Right renal cortex interstitium (tissue), 3 donors: ENCODE measurements at places on chromosomes 3 and 15.

DNA sequence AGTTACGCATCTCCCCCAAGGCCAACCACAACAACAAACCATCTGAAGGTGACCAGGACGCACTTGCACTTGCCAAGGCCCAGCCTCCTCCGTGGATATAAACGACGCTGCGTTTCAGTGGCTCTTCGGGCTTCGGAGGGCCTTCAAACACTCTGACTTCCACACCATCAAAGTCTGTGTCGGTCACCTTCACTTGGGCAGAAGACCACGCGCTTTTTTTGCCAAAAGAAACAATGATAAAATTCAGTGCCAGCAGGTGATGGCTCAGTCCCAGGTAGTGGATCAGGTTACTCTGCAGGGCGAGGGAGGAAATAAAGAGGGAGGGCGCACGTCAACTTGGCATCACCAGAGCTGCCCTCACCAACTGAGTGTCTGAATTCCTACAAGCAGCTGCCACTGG lies 63.0 kb downstream of the NCEH1 start:
- DNase-seq: no peak

- no peak for DNase-seq
Observed at GRCh38 chr15:63860155-63860554, 26.4 kb upstream of the HERC1 start.

- no peak for DNase-seq
Observed at GRCh38 chr15:68373028-68373427, 58.9 kb downstream of the ITGA11 start.

DNA sequence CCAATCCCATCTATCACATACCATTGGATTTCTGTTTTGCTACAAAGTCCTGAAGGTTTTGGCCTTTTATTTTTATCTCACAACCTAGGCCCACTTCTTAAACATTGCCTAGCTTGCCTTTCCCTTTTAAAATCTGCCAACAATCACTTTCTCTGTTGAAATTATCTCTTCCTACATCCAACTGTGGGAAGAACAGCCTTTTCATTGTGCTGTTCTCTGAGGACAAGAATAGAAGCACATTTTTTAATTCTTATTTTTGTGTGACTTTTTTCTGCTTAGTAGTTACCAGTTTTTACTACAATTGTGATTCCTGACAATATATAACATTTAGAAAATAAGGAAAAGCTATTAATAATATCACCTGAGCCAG lies 159.2 kb downstream of the CNTN6 start:
- DNase-seq: no peak

DNA sequence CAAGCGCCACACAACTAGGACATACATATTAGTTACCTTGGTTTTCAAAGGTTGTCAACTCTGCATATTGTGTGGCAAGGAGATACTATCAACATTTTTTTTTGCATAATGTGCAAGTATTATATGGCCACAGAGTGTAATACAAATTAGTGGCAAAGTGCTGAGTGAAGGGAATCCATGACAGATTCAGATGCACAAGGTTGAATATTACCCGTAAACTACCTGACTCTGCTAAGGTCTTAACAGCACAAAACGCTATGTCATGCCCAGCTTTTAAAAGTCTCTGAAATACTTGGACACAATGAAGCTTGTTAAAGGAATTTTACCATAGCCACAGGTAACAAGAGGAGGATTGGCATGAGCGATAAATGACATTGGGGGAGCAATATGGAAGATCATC lies 79.0 kb downstream of the SATB1 start:
- no peak for DNase-seq

GRCh38 chr3:55445551-55445950 lies 41.6 kb downstream of the WNT5A start:
- peak; percentile 34 for DNase-seq

GRCh38 chr3:46642971-46643370 lies 30.6 kb downstream of the FAM240A start:
- no peak for DNase-seq
